Mesangial cell (primary cell): ENCODE measurements at places on chromosomes 12 and 14. TPM values are rescaled to one million over a fixed set of nuclear protein-coding genes. Genes with fewer than 3 reads are reported as not detected.

The AKAP5 gene
- 0.98 and 7.0 TPM in 2 replicates for total RNA-seq

The SLC25A47 gene
- total RNA-seq: under 0.01 TPM in 1 of 2 replicates, not detected in the other

The OR4E2 gene
- not detected in 2 replicates for total RNA-seq

The TGM1 gene
- 0.65 and 0.89 TPM in 2 replicates for total RNA-seq

The SYCP3 gene
- 0.13 TPM in 1 of 2 replicates, not detected in the other for total RNA-seq

The IL22 gene
- not detected in 2 replicates for total RNA-seq

The LALBA gene
- total RNA-seq: not detected in 2 replicates

The DAO gene
- not detected in 2 replicates for total RNA-seq

The KRT75 gene
- total RNA-seq: not detected in 2 replicates

The CLEC14A gene
- 0.13 and 0.49 TPM in 2 replicates for total RNA-seq

The NTN4 gene
- total RNA-seq: 38.9 and 74.5 TPM in 2 replicates

The AKAP3 gene
- 0.13 and 0.98 TPM in 2 replicates for total RNA-seq

The TMEM121 gene
- total RNA-seq: 5.1 and 8.0 TPM in 2 replicates

The OR6C2 gene
- not detected in 2 replicates for total RNA-seq

The TAS2R31 gene
- total RNA-seq: 0.33 and 0.51 TPM in 2 replicates

The KRT79 gene
- 0.16 TPM in 1 of 2 replicates, not detected in the other for total RNA-seq

The RND1 gene
- 0.33 TPM in 1 of 2 replicates, not detected in the other for total RNA-seq

The CSAD gene
- total RNA-seq: 1.6 and 8.7 TPM in 2 replicates

The ADAMTS20 gene
- not detected in 2 replicates for total RNA-seq

The SOAT2 gene
- not detected in 2 replicates for total RNA-seq

The NRIP2 gene
- under 0.01 TPM in 1 of 2 replicates, not detected in the other for total RNA-seq

The FLVCR2 gene
- 0.49 and 4.9 TPM in 2 replicates for total RNA-seq

The INSM2 gene
- total RNA-seq: not detected in 2 replicates

The IQSEC3 gene
- total RNA-seq: 0.49 and 2.2 TPM in 2 replicates

The KRT6A gene
- not detected in 2 replicates for total RNA-seq

The C1QL4 gene
- total RNA-seq: 0.13 and 0.16 TPM in 2 replicates

The OR10G3 gene
- not detected in 2 replicates for total RNA-seq

The ZDHHC22 gene
- not detected in 2 replicates for total RNA-seq

The ABCD2 gene
- total RNA-seq: under 0.01 and 0.25 TPM in 2 replicates

The DLGAP5 gene
- 1.9 and 52.8 TPM in 2 replicates for total RNA-seq

The CACNA2D4 gene
- 1.6 and 3.7 TPM in 2 replicates for total RNA-seq

The MYG1 gene
- total RNA-seq: 74.3 and 81.6 TPM in 2 replicates

The GARIN6 gene
- total RNA-seq: not detected in 2 replicates

The PLEKHH1 gene
- 3.1 and 10.6 TPM in 2 replicates for total RNA-seq

The PRPH gene
- total RNA-seq: 1.5 TPM in 1 of 2 replicates, not detected in the other

The RIPK3 gene
- total RNA-seq: 1.1 and 1.8 TPM in 2 replicates

The LRTM2 gene
- total RNA-seq: not detected in 2 replicates

The TEX52 gene
- total RNA-seq: not detected in 2 replicates

The TAS2R9 gene
- not detected in 2 replicates for total RNA-seq

The HOXC9 gene
- 12.1 and 21.0 TPM in 2 replicates for total RNA-seq

The RNF212B gene
- not detected in 2 replicates for total RNA-seq

The GYS2 gene
- not detected in 2 replicates for total RNA-seq

The TMEM260 gene
- total RNA-seq: 7.2 and 11.9 TPM in 2 replicates

The TSPAN19 gene
- total RNA-seq: 0.13 TPM in 1 of 2 replicates, not detected in the other

The SCN8A gene
- 1.6 and 5.1 TPM in 2 replicates for total RNA-seq

The RAD51AP1 gene
- 1.3 and 15.8 TPM in 2 replicates for total RNA-seq

The KRT5 gene
- not detected in 2 replicates for total RNA-seq
